ENCODE measurements at places on chromosomes 11 and 22. TPM values are rescaled to one million over a fixed set of nuclear protein-coding genes. Genes with fewer than 3 reads are reported as not detected.

The TRPC6 gene
- not detected for total RNA-seq

DNA sequence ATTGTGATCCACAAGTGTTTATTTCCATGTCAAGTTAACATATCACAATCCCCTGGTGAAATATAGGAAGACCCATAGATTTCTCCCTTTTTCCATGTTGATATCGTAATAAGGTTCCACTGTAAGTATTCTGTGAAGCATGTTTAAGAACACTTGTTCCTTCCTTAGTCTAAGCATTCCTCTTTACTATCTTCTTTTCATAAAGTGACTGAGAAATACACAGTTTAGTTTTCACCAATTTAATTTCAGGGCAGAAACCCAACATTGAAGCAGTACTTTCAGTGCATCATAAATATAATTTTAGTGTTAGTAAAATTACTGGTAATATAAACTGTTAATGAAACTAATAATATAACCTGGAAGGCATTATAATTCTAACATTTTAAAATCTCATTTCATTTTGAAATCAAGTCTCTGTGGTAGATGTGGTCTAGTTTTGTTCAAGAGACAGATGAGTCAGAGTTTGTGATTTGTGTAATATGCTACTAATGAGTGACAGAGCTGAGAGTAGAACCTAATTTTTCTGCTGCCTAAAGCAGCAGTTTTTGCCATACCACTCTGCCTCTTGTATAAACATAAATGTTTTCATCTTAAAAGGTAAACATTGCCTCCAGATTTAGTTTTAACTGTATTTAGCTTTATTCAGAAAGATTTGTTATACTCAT is 79.4 kb downstream of the ATM start:
- no peak overlapping the region for H3K4me3 ChIP-seq
- peaks cover 4% of the 10 kb centered on the region for H3K36me3 ChIP-seq
- H3K27me3 ChIP-seq, result no peaks in the 10 kb centered on the region
- H3K4me1 ChIP-seq, result no peaks in the 10 kb centered on the region
- no peak overlapping the region for H3K27ac ChIP-seq

DNA sequence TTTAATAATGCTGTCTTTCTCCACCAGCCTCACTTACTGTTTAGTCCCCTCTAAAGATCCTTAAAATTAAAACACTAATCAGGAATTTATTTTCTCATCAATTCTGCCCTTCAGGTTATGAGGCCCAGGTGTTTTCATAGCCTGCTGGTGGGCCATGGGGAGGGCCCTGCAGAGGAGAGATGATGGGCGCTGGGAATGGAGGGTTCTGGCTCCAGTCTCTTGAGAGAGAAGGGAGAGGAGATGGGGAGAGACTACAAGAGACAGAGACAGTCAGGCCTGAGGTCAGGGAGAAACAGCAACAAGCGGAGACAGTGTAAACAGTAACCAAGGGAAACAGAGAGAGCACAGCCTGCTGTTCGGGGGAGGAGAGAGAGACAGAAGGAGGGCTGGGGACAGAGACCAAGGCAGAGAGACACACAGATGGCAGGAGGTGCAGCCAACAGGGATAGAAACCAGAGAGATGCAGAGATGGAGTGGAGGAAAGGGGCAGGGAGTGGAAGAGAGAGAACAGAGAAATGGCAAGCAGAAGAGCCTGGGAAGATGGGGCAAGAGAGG is 187.3 kb upstream of the SYT13 start:
- no peak overlapping the region for H3K4me3 ChIP-seq
- no peaks in the 10 kb centered on the region for H3K27me3 ChIP-seq
- H3K4me1 ChIP-seq, result peaks cover 1% of the 10 kb centered on the region
- no peak overlapping the region for H3K27ac ChIP-seq
- no peaks in the 10 kb centered on the region for H3K36me3 ChIP-seq

DNA sequence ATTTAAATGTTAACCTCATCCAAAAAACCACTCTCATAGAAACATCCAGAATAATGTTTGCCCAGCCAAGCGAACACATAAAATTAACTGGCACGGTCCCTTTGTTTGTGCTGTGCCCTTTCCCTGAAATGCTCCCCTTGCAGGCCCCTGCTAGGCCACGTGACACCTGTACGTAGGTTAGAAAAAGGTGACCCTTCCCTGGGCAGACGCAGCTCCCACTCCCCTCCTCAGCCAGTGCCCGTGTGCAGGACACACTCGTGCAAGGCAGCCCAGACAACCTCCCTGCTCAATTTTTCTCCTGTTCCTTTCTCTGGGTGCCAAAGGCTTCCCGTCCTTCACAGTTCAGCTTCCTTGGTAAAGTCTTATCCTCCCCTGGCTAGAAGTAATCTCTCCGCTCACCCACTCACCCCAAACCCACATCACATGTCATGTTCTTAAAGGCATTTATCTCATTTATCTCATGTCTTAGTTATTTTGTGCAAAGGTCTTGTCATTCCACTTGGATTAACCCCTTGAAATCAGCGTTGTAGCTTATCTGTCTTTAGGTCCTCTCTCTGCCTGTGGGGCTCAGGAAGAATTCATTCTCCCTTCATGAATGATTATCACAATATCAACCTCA is 20.7 kb downstream of the FAM83F start:
- DNase-seq, result no peak
- H3K27ac ChIP-seq, result no peak overlapping the region
- H3K4me1 ChIP-seq, result no peaks in the 10 kb centered on the region
- peaks cover 11% of the 10 kb centered on the region for H3K27me3 ChIP-seq
- no peak overlapping the region for H3K4me3 ChIP-seq
- H3K36me3 ChIP-seq, result no peaks in the 10 kb centered on the region

DNA sequence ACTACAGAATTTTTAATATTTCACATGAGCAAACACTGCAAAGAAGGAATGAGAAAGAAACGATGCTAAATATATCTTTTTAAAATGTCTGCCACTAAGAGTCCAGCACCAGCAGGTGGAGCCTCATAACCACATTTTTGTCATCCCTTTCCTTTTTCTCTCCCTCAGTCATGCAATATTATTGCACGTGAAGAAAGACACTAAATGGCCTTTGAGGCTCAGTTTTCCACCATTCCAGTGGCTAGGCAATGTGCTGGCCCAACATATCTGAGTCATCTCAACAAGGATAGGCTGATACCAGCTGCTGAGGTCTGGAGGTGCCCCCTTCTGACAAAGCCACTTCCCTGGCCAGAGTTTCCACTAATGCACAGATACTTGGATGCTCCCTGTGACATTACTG is 1.8 kb downstream of the ALKBH8 start:
- peaks cover 36% of the 10 kb centered on the region for H3K4me1 ChIP-seq
- DNase-seq, result peak; percentile 69
- H3K4me3 ChIP-seq, result no peak overlapping the region
- no peaks in the 10 kb centered on the region for H3K27me3 ChIP-seq

DNA sequence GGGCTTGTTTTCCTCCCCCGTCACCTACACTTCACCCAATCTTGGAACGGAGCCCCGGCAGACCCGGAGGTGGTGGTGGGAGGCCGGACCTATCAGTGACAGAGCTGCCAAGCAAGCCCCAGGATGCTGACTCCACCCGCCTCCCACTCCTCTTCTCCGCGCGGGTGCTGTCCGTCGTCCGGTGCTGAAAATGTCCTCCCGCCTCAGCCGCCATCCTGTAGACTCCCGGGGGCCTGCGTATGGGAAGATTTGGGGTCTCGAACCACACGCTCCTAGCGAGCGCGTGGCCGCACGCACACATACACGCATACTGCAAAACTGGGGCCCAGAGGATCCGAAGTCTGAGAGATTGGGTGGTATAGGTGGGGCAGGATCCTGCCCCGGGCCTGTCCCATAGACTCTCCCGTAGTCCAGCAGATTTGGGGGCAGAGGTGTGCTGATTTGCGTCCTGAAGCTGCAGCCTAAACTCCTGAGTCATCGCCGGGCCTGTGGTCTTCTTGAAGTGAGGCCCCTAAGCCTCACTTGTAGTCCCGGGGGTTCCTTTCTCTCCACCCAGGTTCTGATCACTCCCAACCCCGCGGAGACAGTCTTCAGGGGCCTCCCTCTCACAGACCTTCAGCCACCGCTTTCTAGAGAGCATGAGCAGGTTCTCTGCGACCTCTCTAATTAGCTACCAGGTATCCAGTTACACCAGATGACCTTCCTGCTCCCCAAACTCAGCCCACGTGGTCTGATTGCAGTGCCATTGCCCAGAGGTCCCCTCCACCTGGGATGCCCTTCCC is 796 bp upstream of the YIF1A start:
- no peaks in the 10 kb centered on the region for H3K36me3 ChIP-seq
- DNase-seq, result no peak
- H3K27me3 ChIP-seq, result peaks cover 20% of the 10 kb centered on the region
- H3K27ac ChIP-seq, result peak overlapping the region; percentile 54
- H3K4me3 ChIP-seq, result peak overlapping the region; percentile 9
- peaks cover 13% of the 10 kb centered on the region for H3K4me1 ChIP-seq

DNA sequence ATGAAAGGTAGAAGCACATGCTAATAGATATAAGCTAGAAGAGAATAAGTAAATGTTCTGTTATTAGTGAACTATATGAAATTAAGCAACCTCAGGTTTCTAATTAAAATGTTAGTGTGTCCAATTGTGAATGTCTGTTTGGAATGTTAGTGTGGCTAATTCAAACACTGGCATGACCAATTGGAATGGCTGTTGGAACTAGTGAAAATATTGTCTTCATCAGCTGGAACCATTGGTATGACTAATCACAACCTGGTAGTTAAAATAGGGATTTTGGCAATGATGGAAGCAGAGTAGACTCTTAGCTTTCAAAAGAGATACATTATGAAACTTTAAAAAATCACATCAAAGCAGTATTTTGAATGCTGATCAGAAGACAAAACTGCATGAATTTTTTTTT is 66.8 kb downstream of the CYB5R2 start:
- H3K36me3 ChIP-seq, result no peaks in the 10 kb centered on the region
- no peaks in the 10 kb centered on the region for H3K27me3 ChIP-seq

DNA sequence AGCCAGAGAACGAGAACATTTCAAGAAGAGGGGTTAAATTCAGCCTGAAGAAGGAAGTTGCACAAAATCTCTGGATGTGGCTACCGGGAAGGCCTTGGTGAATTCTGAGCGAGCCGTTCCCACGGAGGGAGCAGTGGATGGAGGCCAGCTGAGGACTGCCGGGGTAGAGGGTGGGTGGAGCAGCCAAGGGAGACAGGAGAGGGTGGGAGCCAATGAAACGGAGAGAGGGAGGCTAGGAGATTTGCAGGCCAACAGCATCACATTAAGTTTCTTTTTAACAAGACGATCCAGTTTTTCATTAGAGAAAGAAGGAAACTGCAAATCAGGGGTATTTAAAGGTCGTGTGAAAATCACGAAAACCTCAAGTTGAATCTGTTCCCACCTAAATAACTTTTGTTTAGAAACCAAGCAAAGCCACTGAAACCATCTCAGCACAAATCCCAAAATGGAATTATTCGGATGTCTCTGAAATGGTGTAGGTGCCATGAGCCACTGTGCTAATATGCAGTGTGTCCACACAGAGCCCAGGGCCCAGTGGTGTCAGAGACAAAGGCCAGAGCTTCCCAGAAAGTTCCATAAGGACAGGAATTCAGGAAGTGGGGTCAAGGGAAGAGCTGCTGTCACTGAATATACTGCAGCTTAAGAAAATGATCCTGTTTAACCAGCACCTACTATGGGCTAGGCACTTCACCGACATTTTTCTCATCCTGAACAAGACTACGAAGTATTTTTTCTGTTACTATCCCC is 59.7 kb upstream of the SLC35C1 start:
- H3K36me3 ChIP-seq, result no peaks in the 10 kb centered on the region
- peaks cover 6% of the 10 kb centered on the region for H3K27me3 ChIP-seq
- H3K27ac ChIP-seq, result no peak overlapping the region
- DNase-seq, result no peak
- H3K4me1 ChIP-seq, result peaks cover 2% of the 10 kb centered on the region

DNA sequence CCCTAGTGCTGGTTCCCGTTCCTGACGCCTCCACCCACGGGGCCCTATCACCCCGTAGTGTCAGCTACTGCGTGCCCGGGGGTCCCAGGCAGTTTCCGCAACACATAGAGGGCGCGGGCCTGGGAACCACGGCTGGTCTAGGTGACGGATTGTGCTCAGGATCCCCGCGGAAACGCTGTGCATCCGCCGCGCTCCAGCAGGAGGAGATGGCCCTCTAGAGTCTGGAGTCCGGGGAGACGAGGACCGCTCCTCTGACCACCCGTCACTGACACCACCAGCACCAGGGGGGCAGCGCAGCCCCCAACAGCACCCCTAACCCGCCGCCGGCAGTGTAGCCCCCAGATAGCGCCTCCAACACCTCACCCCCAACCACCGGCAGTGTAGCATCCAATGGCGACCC is 4.4 kb upstream of the RFPL3 start:
- H3K4me1 ChIP-seq, result peaks cover 5% of the 10 kb centered on the region
- H3K27ac ChIP-seq, result no peak overlapping the region
- DNase-seq, result no peak
- H3K36me3 ChIP-seq, result no peaks in the 10 kb centered on the region
- H3K27me3 ChIP-seq, result no peaks in the 10 kb centered on the region

DNA sequence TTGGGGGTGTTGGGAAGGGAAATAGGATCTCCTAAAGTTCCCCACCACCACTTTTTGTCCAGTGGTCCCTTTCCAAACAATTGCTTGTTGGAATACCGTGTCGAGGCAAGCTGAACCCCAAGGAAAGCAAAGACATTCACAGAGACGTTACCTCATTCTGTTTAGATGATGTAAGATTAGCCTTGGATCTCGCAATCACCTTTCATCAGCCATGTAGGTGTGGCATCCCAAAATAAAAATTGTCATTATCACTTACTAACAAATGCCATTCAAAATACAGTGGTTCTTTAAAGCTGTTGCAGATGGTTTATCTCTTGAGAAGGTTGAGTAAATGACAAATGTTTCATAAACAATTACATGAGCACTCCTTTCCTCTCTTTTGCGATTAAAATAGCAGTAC is 86.5 kb upstream of the SLC25A18 start:
- H3K4me1 ChIP-seq, result no peaks in the 10 kb centered on the region
- no peak for DNase-seq
- H3K27me3 ChIP-seq, result peaks cover 22% of the 10 kb centered on the region
- no peaks in the 10 kb centered on the region for H3K36me3 ChIP-seq
- no peak overlapping the region for H3K27ac ChIP-seq
- no peak overlapping the region for H3K4me3 ChIP-seq

Data from endothelial cell of umbilical vein (primary cell).